ENCODE measurements at places on chromosomes 12 and 14.

- no peak for DNase-seq
Measured at GRCh38 chr14:52277552-52277951, 10.1 kb downstream of the PTGDR start.

DNA sequence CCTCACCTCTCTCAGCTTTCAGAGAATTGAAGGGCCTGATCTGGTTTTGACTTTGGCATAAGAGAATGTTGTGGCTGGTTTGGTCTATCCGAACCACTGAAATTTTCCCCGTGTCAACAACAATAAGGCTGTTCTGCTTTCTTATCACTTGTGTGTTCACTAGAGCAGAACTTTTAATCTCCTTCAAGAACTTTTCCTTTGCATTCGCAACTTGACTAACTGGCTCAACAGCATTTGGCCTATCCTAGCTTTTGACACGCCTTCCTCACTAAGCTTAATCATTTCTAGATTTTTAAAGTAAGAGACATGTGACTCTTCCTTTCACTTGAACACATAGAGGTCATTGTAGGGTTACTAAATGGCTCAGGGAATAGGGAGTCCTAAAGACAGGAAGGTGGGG, 25.9 kb upstream of the EDDM3A start:
- DNase-seq = no peak

DNA sequence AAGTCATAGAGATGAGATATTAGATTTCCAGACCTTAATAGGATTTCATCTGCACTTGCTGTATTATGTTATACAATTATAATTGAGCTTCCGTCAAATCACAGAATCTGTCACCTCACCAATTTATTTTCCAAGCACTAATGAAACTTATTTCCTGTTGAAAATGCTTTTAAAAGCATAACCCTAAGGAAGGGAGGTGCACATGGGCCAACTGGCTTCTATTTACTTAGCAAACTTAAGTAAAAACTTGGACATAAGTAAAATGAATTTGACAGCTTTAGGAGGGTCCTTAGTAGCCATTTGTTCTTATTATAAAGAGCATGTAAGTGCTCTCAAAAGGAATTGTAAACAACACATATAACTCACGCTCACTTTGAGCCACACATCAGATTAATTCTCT, 462.2 kb upstream of the TMPO start:
- no peak for DNase-seq

- peak; percentile 25 for DNase-seq
Measured at GRCh38 chr12:63844391-63845341, at the start of gene SRGAP1. Gene SRGAP1, plus strand, starts transcription at chr12:63844700. Its CDS starts 117 bp downstream, at chr12:63844817.

- no peak for DNase-seq
Measured at GRCh38 chr14:102652194-102652593, 59.7 kb downstream of the RCOR1 start.
